Esophagus squamous epithelium (tissue), 5 donors: ENCODE measurements at places on chromosomes 16 and 17.

GRCh38 chr16:22300427-22301071 lies 3.3 kb downstream of the POLR3E start:
- DNase-seq: no peak

DNA sequence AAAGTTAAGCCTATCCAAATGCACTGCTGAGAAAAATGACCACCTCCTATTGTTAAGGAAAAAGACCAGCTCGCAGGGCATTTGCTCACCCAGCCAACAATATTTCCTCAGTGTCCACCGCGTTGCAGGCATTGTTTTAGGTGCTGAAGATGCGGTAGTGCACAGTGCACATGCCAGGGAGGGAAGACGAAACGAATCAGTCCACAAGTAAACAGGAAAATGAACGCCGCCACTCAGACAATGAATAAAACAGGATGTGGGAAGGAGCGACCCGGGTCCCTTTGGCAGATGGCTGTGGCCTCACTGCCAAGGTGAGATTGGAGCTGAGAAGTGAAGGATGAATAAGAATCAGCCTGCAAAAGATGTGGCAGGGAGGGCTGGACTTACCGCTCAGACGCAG lies 249.2 kb downstream of the FOXL1 start:
- DNase-seq: no peak

GRCh38 chr17:66549311-66549704 lies 246.9 kb downstream of the PRKCA start:
- no peak for DNase-seq

DNA sequence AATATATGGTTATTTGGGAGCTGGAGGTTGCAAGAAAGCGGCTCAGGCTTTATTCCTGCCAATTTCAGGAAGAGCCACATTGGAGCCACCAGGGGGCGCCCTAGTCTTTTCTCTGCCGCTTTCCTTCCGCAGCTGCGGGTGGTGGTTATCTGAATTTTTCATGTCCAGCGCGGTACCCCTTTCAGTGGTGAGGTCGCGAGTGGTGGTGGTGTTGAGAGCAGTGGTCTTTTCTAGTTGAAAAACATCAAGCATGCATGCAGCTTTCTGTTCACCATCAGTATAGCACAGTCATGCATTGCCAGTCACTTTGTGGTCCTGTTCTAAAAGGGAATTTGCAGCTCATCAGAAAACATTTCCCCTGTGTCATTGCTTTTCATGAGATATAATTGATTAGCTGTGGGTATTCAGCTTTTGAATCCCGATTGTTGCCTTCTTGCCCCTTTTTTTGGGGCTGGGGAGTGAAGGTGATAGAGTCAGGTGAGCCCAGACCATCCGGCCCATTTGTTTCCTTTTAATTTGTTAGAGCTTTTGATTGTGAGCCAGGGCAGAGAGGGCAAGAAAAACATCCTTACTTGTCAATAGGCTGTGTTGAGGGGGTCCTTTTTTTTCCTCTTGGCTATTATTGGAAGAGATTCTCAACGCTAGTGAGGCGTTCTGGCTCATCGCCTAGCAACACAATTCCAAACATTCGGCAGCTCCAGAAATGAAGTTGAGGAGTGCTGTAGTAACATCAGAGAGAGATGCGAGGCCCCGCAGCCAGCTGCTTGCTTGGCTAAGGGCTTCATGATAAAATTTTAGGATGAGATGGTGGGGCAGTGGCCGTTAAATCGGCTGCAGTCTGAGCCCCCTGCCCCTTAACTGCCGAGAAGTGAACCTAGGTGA lies 119.0 kb downstream of the SNX29 start:
- no peak for DNase-seq

- DNase-seq: no peak
Measured at GRCh38 chr17:14732211-14732610, 431.3 kb downstream of the HS3ST3B1 start.

DNA sequence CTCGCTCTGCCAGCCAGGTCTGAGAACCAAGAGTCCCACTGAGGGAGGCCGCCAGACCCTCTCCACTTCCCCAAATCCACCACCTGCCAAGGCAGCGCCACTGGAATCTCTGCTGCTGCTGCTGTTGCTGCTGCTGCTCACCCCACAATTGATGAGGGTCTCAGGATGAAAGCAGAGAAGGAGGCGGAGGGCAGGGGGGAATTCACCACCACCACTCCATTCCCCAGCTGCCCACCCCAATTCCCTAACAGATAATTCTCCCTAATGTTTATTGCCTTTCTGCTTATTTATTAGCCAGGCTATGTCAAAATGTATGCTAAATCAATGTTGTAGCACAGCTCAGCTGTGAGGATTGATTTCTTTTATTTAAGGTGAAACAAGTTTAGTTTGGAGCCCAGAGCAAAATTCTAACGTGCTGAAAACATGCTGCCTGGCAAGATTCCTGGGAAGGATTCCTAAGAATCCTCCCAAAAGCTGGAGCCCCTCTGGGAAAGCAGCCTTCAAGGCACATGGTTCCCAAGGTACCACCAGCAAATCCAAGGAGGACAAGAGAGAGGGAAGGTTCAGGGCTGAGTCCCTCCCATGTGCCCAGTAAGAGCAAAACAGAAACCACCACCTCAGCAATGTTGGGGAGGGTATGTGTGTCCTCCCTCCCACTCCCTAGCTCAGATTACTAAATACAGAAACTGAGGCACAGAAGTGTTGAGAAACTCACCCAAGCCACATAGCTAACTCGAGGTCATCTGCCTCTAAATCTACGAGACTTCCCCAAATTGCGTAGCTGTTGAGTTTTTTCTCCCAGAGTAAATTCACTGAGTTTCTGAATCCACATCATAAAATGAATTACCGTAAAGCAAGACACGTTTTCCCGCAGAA lies 12.2 kb upstream of the CDH5 start:
- DNase-seq: no peak

DNA sequence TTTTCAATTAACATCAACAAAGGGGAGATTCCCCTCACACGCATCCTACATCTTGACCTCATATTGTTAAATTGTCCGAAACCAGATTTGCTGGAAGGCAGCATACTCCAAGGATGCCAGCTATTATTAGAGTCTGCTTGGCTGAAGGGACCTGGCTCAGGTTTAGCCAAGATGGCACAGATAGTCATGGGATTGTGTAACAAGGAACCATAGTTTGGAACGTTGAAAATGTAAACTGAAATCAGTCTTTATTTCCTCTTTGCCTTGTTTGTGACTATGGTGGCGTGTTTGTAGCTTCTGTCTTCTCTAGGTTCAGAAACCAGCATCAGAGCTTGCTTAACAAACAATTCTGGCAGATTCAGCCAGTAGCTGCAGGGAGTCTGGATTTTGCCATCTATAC lies 5.9 kb downstream of the ARSG start:
- DNase-seq: no peak

DNA sequence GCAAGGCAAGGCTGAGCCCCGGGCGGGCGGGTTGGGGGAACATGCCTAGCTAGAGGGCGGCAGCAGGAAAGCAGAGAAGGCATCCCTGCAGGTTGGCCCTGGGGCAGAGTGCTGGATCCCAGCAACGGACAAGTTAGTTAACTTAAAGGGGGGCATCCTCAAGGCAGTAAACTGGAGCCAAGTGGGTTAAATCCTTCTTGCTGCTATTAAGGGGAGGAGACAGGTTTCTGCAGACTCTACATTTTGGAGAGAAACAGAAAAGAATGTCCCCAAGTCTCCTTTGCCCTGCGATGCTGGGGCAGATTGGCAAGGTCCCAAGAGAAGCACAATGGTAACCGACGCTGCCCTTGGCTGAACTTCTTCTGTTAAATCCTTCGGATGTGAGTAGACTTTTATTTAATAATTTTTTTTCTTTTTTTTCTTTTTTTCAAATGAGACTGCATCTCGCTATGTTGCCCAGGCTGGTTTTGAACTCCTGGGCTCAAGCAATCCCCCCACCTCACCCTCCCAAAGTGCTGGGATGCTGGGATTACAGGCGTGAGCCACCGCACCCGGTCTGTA lies 14.0 kb downstream of the ATP5PD start:
- no peak for DNase-seq

DNA sequence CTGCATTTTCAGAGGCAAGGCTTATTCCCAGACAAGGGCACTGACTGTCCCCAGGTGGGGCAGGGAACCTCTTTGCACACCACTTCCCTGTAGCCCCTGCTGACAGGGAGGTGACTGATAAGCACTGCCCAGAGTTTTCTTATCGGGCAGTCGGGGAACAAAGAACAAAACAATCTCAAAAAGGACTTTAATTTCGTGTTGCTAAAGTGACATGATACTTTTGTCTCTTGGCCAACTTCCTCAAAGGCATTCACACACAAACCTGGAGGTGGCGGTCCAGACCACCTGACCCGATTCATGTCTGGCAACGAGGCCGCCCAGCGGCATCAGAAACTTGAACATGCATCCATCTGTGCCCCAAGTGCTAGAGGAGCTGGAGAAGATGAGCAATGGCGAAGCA lies 28.9 kb downstream of the ZDHHC7 start:
- no peak for DNase-seq

GRCh38 chr17:61135782-61136181 lies 263.9 kb upstream of the TBX2 start:
- DNase-seq: no peak

DNA sequence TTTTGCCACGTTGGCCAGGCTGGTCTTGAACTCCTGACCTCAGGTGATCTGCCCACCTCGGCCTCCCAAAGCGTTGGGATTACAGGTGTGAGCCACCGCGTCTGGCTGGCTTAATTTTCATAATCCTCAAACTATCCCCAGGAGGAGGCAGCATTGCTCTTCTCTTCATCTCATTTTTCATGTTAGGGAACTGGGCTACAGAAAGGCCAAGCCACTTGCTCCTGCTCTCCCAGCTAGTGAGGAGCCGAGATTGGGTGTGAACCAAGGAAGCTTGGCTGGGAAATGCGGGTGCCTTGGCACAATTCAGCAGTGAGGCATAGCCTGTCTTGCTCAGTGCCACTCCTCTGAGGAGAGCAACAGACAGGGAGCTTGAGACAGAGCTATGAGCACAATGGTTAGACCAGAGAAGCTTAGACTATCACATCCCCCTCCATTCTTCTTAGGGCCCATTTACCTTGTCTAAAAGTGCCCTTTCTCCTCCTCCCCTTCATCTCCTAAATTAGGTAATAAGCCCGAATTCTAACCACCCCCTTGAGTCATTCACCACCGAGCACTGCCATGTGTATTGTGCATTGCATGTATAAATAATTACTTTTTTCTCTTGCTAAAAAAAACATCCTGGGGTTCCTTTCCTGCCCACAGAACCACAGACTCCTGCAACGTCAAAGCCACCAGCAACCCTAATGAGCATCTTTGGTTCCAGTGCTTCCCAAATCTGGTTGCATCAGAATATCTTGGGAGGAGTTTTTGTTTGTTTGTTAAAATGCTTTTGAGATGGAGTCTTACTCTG lies 20.0 kb upstream of the KIF19 start:
- DNase-seq: no peak

- no peak for DNase-seq
Measured at GRCh38 chr17:82910041-82910481, 70.2 kb upstream of the ZNF750 start.

- DNase-seq: no peak
Measured at GRCh38 chr16:24543949-24544348, 4.6 kb downstream of the RBBP6 start.

DNA sequence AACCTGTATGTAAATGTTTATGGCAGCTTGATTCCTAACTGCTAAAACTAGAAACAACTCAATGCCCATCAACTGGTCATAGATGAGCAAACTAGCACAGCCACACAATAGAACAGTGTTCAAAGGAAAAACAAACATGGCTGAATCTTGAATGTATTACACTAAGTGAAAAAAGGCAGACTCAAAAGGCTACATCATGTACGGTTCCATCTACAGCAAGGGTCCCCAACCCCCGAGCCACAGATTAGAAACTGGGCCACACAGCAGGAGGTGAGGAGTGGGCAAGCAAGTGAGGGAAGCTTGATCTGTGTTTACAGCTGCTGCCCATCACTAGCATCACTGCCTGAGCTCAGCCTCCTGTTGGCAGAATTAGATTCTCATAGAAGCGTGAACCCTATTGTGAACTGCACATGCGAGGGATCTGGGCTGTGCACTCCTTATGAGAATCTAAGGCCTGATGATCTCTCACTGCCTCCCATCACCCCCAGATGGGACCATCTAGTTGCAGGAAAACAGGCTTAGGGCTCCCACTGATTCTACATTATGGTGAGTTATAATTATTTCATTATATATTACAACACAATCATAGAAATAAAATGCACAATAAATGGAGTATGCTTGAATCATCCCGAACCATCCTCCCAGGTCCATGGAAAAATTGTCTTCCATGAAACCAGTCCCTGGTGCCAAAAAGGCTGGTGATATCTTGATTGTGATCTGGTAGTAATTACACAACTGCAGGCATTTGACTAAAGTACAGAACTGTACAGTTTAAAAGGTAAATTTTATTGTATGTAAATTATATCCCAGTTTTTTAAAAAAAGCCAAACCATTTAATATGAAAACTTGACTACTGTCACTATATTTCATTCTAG lies 7.7 kb downstream of the CEP20 start:
- DNase-seq: no peak

GRCh38 chr16:76201385-76201784 lies 75.8 kb upstream of the CNTNAP4 start:
- no peak for DNase-seq

GRCh38 chr17:50087246-50087911 lies 7.8 kb upstream of the PDK2 start:
- DNase-seq: no peak

DNA sequence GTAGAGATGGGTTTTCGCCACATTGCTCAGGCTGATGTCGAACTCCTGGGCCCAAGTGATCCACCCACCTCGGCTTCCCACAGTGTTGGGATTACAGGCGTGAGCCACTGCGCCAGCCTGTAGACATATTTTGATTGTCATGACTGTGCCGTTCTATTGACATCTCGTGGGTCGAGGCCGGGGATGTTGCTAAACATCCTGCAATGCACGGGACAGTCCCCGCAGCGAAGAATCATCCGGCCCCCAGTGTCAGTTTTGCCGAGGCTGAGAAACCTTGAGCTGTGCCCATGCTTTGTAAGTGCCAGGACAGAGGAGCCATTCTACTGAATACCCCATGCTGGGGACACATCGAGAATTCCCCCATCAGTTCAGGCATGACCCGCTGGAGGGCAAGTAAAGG lies 69.1 kb upstream of the GSE1 start:
- DNase-seq: no peak

DNA sequence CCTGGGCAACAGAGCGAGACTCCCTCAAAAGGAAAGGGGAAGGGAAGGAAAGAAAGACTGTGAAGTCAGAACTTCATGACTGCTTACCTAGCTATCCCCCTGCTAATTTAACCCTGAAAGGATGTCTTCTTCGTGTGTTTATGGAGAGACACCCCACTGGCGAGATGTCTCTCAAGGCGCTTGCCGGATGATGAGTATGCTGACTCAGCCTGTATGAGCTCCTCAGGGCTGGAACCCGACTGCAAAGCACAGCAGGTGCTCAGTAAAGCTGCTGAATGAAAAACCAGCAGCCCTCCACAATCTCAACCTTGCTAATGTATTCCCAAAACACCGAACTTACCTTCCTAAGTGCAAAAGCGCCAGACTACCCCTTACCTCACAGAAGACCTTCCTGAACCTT lies 2.3 kb downstream of the ANKFY1 start:
- DNase-seq: no peak

- DNase-seq: no peak
Measured at GRCh38 chr16:8278031-8278580, 312.2 kb downstream of the TMEM114 start.

- no peak for DNase-seq
Measured at GRCh38 chr17:16418685-16419068, 3.3 kb downstream of the TRPV2 start.
